NCI-H2081 (cell line): ENCODE measurements at places on chromosomes 13 and 19.

- no peak for DNase-seq
These were observed 111.0 kb downstream of the HSPH1 start for GRCh38 chr13:31050486-31051400.

DNA sequence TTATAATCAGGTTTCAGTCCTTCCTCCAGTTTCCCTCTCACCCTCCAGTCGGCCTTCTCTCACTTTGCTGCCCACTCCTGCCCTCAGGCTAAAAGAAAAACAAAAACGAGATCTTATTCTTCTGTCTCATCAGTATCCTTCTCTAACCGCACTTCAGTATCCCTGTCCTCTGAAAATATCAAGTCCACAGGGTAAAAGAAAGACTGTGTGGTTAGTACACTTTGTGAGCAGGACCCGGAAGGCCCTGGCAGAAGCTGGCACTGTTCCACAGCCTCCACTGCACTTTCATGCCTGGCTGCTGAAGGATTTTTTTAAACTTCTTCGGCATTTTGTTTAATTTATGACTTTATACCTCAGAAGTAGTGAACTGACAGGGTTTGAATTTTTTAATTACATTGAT is 51.8 kb downstream of the TM9SF2 start:
- DNase-seq = no peak

GRCh38 chr19:45442778-45443461 is 19.2 kb upstream of the ERCC1 start:
- DNase-seq = no peak

- DNase-seq = no peak
These were observed 142.7 kb downstream of the USP12 start for GRCh38 chr13:27028683-27029480.

- DNase-seq = no peak
These were observed 195.6 kb downstream of the GGACT start for GRCh38 chr13:100392709-100393630.

- DNase-seq = no peak
These were observed 24.2 kb upstream of the SLC46A3 start for GRCh38 chr13:28743020-28743419.

DNA sequence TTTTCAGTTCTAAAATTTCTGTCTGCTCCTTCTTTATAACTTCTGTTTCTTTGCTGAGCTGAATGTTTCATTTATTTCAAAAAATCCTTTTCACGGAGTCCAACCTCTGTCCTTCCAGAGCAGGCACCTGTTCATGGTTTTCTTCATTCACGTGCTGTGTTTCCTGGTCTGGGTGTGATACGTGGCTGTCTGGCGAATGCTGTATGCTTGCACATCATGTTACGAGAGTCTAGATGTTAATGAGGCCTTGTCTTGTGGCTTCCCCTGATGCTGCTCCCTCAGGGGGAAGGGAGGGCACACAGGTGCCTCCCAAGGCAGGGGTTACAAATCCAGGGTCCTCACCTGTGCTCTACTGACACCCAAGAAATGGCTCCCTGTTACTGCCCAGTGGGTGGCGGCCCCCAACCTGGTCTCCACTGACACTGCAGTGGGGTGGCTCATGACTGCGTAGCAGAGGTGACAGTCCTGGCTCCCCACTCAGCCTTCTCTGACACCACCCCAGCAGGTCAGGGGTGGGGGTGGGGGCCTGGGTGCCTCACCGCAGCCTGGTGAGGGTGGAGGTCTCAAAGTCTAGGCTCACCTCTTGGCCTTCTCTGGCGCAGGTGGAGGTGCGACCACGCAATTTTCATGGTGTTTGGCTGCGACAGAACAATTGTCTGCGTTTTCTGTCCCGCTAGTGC is 20.1 kb upstream of the RAB20 start:
- DNase-seq = no peak

DNA sequence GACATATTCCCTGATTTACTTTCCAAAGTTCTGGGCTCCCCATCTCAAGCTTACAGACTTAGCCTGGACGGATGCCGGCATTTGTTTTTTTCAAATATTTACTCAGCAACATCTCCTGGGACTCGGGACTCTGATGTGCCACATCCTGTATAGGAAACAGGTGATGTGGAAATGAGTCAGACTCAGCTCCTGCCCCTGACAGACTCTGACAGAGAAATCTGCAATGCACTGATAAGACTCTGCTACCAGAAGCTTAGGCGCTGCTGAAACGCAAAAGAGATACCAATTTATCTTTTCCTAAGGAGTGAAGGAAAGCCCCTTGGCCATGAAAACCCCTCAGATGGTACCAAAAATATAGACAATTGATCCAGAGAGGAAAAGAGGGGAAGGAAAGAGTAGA is 16.2 kb downstream of the LAIR2 start:
- DNase-seq = no peak

DNA sequence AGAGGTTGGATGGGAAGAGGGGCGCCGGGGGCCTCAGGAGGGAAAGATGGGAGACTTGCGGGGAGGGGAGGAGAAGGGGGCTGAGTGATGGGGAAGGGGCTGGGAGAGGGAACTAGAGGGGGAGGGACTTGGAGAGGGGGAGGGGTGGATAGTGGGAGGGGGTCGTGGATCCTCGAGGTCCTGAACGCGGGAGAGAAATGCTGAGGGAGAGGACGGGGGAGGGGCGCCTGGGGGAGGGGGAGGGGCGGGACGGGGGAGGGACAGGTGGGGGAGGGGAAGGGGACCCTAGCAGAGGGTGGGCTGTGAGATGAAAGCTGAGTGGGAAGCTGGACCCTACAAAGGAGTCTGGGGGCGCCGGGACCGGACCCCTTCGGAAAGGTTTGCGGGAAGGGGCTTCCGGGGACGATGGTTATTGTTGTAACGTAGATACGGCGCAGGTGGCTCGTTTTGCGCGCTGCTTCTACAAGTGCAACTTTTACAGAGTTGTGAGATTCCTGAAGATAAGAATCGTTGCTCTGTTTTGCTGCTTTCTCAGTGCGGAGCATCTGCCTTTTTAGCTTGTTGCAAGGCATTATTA is 418 bp downstream of the ZNF444 start:
- no peak for DNase-seq

- DNase-seq = peak; percentile 59
These were observed 19.5 kb downstream of the NUFIP1 start for GRCh38 chr13:44969551-44970484.

- no peak for DNase-seq
These were observed 131.1 kb downstream of the RGCC start for GRCh38 chr13:41588448-41588847.

GRCh38 chr13:90070362-90070761 is 1277.1 kb upstream of the MIR17HG start:
- DNase-seq = no peak

- DNase-seq = no peak
These were observed 21.0 kb downstream of the CLEC4M start for GRCh38 chr19:7783991-7784423.

DNA sequence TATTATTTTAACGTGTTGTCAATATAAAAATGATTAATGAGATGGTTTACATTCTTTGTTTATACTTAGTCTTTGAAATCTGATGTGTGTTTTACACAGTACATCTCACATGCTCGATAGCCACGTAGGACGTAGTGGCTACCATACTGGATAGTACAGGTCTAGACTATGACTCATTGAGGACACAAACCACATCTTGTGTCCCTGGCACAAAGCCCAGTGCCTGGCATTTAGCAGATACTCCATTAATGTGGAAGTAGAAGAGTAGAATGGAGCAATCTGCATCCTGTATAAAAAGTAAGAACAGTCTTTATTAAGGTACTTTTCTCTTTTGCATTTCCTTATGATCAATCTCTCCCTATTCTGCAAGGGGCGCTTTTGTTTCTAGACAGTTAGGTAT is 49.0 kb upstream of the FRY start:
- peak; percentile 46 for DNase-seq

DNA sequence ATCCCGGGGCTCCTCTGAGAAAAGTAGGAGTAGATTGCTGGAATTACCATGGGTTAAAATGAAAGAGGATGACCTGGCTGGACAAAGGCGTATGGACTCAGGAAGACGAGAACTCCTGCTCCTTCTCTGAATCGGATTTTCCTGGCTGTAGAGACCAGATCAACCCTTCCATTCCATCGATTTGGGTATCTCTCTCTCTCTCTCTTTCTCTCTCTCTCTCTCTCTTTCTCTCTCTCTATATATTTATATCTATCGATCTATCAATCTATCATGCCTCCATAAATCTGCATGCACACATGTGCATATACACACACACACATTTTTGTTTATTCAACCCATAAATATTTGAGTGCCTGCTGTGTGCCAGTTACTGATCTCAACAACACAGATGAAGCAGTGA is 234.9 kb downstream of the LMO7 start:
- no peak for DNase-seq

DNA sequence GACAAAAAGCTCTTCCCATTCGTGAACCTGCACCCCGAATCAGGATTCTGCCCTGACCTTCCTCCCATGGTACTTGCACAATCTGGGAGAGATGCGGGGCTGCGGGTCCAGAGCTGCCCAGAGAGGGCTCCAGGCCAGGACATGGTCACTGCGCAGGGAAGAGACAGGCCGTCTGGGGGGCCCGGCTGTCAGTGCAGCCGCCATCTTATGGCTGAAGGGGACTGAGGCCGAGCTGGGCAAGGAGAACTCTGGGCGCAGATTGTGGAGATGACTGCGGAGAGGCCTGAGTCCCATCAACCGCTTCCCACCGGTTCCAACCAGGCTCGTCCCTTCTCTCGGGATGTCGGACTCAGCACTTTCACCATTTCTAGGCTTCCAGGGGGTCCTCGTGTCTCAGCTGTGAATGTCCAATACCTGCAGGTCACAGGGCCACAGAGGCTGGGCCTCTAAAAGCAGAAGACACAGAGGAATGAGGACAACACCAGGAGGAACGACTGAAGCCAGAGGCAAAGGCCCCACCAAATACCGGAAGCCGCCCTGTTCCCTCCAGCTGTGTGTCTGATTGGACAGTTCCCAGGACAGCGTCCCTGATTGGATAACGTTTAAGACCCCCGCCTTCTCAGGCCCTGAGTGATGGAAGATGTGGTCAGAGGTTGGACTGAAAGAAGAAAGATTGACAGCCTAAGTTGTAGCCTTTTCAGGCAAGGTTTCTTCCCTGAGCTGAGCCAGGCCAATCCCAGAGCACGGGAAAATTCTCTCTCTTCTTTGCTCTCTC is 117.1 kb upstream of the ZNF91 start:
- DNase-seq = no peak

DNA sequence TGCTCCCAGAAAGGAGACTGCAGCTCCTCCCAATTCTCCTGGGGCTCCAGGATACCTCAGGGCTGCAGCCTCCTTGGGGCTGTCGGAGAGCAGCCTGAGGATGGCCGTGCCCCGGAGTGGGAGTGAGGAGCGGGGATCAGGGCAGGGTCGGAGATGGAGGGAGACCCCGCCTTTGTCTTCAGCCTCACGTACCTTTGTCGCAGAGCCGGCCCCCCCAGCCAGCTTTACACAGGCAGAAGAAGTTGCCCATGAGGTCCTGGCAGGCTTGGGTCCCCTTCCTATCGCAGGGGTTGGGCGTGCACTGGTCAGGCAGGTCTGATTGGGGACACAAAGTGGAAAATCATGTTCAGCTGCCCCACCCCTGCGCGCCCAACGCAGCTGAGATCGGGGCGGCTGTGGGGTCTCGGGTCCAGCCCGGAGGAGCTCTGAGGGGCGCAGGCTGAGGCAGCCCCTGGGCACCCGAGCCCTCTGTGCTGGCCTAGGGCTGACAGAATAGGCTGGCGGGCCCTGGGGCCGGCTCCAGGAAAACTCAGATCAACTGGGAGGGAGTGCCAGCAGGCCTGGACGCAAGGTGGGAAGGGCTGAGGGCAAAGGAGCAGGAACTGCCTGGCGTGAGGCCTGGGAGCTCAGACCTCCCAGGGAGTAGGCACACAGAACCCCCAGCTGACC is 24.2 kb downstream of the GAS6 start:
- DNase-seq = no peak

DNA sequence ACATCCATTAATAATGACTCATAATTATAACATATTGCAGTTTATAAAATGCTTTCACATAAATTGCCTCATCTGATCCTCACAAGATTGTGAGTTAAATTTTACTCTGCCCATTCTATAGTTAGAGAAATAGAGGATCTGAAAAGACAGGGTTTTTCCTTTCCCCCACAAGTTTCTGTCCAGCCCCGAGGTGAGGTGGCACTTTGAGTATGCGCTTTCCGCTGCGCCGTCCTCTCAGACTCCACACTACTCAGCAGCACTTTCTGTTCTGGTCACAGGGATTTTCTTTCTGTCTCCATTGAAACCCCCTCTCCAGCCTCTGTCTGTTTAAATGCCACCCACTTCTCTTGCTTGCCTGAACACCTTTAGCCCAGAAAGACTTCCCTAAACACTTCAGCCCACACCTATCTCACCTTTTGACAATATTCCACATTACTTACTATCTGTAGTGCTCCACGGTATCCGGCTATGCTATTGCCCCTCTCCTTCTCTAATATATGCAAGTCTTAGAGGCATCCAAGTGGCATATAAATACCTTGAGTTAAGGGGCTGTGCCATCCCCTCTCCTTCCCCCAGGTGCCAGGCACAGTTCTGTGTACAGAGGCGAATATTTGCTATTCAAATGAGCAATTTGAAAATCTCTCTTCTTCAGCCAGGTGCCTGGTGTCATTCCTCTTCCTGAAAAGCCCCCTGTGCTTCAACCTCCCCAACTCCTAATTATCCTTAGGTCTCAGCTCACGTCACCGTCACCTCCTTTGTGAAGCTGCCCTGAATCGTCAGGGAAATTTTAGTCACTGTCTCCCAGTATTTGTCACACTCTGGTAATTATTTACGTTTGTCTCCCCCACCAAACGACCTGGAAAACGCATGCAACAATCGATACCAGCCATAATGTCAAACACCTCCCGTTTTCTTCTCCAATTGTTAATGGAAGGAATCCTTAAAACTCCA is 268.7 kb downstream of the NHLRC3 start:
- DNase-seq = no peak

GRCh38 chr13:99709134-99709533 is 207.9 kb downstream of the TM9SF2 start:
- DNase-seq = no peak

DNA sequence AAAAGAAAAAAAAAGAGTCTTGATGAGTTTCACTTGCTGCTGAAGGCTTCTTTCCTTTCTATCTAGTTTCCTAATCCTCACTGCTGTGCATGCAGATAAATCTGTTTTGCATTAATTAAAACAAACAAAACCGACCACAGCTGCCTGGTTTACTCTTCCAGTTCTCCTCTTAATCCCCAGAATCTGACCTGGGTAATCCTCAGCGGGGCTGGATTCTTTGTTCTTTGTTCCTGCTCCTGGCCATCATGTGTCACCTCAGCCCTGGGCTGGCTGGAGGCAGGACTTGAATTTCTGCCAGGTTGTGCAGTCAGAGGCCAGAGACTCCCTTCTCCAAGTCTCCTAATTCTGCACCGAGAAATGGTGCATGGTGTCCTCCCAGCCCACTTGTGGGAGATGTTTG is 52.2 kb upstream of the CYP4F8 start:
- DNase-seq = no peak
